Gastrocnemius medialis (tissue), 4 donors: ENCODE measurements at places on chromosomes 16 and 17. TPM values are rescaled to one million over a fixed set of nuclear protein-coding genes. Genes with fewer than 3 reads are reported as not detected.

GRCh38 chr17:33929181-33929724, 325.8 kb upstream of the CCL2 start:
- DNase-seq = no peak

- no peak for DNase-seq
Observed at GRCh38 chr17:36743130-36743529, 141.7 kb downstream of the MRM1 start.

GRCh38 chr17:32976131-32976530, 15.5 kb upstream of the SPACA3 start:
- DNase-seq = no peak

- DNase-seq = no peak
Observed at GRCh38 chr16:77435272-77435820, 512 bp upstream of the ADAMTS18 start.

DNA sequence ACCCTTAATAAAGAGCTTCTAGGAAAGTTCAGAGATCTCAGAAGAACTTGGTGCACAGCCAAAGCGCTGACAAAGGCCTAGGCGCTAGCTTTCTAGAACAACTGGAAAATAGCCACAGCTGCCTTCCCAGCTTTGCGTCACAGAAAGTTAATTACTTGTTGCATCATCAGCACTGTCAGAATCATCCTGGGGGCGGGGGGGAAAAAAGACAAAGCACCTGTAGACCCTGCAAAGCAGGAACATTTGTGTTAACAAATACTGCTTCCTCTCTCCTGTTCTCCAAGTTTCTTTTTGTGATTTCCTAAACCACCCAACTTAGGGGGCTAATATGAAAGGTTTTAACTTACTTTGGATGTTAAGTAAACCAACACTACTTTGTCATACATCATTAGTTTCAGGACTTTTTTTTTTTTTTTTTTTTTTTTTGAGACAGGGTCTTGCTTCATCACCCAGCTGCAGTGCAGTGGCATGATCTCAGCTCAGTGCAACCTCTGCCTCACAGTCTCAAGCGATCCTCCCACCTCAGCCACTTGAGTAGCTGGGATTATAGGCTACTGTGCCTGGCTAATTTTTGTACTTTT, 4.8 kb upstream of the AARSD1 start:
- DNase-seq = no peak

GRCh38 chr17:81125573-81126081, 39.7 kb upstream of the PVALEF start:
- DNase-seq = no peak

DNA sequence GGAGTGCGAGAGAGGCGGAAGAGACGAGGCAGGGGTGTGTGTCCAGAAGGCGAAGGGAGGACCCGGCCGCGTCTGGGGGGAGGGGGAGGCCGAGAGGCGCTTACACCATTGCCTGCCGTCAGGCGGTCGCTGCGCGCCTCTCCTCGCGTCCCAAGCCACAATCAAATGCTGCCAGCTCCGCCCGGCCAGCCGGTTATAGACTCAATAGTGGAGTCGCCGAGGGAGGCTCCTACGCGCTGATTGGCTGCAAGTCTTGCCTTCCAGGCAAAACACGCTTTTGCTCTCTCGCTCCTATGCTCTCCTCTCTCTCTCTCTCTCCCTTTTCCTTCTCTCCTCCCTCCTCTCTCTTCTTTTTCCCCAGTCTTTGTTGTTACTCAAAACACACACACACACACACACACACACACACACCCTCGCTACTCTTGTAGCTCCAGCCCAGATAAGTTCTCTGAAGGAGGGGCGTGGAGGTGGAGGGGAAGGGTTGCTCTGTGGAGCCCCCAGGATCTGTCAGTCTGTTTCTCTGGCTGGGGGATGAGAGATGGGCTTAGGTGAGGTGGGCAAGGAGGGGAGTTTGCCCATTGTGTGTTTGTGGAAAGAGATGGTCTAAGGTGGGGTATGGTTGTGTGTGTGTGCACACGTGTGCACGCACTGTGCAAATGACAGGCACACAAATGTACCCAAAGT, at the start of gene DLX3:
Gene DLX3 (minus strand): TSS at position 170 of the 684 bp plus-strand sequence. CDS start 226 bp downstream, outside the sequence.
- DNase-seq = no peak

DNA sequence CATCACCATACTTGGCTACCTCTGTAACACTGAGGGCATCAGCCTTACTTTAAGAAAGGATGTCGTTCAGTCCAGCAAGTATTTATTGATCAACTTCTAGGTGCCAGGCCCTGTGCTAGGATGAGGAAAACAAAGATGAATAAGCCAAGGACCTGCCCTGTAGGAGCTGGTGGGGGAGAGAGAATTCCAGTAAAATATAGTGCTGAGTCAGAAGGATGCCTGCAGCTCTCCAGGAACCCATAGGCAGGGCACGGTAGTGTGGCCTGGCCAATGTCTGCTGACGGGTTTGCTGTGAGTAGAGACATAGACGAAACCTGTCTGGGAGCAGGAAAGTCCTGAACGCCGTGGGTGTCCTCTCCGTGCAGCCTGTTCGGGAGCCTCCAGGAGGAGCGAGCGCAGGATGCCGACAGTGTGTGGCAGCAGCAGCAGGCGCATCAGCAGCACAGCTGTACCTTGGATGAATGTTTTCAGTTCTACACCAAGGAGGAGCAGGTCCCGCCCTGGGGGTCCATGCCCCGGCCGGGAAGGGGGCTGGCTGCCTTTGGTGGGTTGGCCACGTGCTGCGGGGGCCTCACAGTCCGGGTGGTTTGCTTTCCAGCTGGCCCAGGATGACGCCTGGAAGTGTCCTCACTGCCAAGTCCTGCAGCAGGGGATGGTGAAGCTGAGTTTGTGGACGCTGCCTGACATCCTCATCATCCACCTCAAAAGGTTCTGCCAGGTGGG, 55.6 kb downstream of the USP43 start:
- DNase-seq = no peak

DNA sequence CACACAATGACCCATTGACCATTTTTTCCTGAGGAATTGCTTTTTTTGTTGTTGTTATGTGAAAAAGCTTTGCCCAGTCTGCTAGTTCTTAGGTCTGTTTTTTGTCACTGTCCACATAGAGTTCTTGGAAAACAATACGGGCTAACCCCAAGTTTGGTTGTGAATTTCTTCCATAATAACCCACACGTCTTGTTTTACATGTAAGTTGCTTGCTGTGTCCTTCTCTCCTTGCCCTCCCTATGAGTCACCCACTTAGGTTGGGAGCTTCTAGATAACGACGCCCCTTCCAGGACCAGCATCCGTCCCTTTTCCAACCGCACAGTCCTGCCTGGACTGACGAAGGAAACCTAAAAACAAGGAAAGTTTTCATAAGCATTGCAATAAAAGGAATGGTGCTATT, 175.3 kb upstream of the HS3ST3A1 start:
- DNase-seq = no peak

Gene MPO
- total RNA-seq = 0.31 TPM

Gene MEIOC
- total RNA-seq = not detected

DNA sequence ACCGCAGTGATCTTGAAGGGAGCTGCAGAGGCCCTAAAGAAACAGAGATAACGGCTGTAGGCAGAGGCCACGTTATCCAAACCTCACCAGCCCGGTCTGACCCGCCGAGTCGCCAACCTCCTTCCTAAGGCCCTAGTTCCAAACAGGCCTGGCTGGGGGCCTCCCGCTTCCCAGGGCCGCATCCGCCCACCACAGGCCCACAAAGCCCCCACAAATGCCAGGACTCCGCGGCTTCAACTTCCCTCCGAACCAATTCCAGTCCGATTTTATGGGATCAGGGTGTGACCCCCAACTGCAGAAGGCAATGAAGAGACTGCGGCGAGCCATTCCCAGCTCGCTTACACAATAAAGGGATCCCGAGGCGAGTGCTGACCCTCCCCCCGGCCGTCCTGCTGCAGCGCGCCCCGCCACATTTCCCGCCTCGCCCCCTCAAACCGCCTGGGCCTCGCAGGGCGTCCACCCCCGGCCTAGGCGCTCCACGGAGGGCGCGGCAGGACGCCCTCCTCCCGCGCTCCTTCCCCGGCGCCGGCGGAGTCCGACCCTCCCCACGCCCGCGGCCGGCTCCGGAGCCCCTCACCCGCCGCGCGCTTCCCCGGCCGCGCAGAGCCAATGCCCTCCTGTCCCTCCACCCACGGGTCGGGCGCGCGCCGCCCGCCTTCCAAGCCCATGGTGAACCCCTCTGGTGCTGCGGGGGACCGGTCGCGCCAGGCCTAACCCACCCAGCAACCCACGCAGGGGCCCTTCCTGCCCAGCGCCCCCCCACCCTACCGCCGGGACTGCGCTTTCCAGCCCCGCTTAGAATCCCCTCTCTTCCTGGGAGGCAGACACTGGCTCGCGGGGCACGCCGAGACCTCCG, 926 bp downstream of the MYH10 start:
- no peak for DNase-seq

- DNase-seq = no peak
Observed at GRCh38 chr17:80605326-80606066, 60.9 kb downstream of the RPTOR start.
